ENCODE measurements at places on chromosomes 16 and 17.
A peak's percentile ranks its signal among the peaks of the same experiment; 100 is the strongest.

DNA sequence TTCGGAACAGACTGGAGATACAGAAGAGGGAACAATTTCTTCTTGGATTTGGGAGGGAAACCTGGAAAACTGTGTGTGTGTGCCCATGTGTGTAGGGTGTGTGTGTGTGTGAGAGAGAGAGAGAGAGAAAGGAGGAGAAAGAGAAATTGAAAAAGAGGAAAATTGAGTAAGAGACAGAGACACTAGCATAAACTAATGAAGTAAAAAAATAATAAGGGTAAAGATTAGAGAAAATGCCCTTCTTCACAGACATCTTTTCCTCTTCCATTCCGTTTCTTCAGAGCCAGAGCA, 13.9 kb upstream of the HOXB2 start:
- DNase-seq = no peak

- DNase-seq = no peak
Measured at GRCh38 chr16:53111078-53111791, 56.4 kb downstream of the CHD9 start.

GRCh38 chr16:85719605-85720301, 31.0 kb upstream of the GINS2 start:
- DNase-seq = no peak

DNA sequence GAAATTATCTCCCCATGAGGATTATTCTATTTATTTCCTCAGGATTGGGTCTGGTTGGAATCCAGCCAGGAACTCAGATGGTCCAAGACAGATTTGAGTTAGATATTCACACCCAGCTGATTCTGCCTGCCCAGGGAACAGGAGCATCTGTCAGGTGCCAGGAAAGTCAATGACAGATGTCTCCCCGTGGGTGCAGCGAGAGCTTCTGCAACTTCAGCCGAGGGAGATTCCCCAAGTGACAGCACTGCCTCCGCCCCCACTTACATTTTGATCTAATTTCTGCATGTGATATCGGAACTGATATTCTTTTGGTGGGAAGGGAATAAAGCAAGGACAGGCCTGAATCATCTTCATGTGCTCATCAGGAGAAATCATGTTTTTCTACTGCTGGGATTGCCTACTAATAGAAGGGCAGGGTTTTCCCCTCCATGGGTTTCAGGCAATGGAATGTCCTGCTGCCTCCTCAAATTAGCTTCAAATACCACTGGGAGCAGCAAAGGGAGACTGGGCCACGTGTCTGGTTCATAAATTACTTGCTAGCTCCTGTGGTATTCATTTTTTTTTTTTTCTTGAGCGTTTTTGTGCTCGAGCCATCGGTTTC, 15.7 kb upstream of the DHX8 start:
- no peak for DNase-seq

DNA sequence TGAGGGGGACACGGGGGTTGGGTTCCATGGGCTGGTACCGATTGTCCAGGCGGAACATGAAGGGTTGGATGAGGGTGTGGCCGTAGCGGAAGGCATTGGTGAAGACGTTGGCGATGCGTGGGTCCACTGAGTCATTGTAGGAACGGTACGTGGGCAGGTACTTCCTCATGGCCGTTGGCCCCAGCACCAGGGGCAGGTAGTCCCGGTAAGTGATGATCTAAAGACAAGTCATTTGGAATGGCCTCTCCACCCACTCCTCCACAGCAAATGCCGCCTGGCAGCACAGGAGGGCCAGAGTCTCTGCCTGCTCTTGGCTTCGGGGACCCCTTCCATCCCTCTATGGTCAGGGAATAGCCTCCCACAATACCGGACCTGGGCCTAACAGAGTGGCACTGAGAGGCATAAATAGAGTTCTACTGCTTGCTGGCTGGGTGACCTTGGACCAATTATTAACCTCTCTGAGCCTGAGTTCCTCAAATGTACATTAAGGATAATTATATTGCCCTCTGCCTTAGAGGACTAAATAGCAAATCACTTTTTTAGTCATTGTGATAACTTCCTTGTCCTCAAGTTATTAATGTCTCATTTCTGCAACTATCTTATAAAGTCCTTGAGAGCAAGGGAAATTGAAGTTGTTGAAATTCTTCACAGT, 7.2 kb downstream of the MPO start:
- no peak for DNase-seq

DNA sequence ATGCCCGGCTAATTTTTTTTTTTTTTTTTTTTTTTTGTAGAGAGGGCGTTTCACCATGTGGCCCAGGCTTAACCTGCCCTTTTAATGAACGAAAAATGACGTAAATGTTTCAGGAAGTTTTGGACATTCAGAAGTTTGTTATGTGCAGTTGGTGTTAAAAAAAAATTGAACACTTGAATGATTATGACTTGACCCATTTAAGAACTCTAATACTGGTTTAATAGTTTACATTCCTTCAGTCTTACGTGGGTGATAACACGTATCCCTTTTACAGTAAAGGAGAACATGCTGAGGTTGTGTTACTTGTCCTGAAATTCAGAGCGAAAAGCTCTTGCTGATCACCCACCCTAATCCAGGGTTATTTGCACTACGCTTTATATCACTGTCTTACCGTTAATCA, 1.7 kb downstream of the MLYCD start:
- no peak for DNase-seq

DNA sequence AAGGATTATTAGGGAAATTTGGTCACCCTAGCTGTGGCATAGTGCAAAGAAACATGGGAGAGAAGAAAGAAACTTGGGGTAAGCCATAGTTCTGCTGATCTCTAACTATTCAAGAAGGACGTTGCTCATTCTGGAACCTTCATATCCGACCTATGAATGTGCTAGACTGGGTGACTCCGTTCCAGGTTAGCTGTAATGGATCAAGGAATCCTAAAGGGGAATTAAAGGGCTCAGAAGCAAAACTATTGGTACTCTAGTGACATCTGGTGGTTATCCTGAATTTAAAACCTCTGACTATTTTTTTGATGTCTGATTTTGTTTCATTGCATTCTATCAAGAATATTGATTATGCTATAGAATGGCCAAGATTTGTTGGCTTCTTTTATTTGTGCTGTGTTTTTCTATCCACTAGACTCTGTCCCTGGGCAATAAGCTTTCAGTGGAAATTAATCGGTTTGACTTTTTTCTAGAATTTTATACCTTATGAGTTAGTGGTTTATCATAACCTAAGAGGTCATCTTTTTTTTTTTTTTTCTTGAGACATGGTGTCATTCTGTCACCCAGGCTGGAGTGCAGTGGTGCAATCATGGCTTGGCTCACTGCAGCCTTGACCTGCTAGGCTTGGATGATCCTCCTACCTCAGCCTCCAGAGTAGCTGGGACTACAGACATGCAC, 19.5 kb downstream of the PCTP start:
- DNase-seq = no peak

GRCh38 chr16:8670014-8670560, 4.3 kb upstream of the ABAT start:
- DNase-seq = no peak

DNA sequence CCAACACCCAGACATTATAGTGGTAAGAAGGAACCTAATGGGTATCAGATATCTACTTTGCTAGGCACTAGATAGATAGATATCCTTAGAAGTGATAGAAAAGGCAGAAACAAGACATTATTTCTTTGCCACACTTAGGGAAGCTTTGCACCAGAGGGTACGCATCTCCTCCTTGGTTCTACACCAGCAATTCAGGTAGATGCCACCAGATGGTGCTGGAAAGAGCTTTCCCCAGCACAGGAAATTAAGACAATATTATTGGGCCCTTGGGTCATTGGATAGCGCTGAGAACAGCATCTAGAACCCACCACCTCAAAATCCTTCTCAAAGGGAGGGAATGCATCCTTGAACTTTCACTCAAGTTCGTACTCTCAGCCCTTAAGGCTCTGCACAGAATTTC, 173.8 kb upstream of the CCL2 start:
- DNase-seq = no peak

DNA sequence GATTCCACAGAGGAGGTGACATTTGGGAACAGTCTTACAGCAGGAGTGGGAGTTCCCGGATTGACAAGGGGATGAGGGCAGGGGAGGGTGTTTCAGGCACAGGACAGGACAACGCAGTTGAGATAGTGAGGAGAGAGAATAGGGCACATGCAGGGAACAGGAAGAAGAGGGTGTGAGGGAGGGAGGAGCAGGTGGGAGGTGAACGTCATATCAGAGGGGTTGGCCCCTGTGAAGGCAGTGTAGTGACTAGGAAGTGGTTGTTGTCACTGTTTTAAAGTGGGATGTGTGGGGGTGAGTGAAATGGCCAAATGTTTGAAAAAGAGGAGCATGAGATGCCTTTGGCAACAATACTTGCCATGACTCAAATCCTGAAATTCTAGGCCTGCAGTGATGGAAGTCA, 12.2 kb downstream of the PRKCB start:
- DNase-seq = peak; percentile 48

DNA sequence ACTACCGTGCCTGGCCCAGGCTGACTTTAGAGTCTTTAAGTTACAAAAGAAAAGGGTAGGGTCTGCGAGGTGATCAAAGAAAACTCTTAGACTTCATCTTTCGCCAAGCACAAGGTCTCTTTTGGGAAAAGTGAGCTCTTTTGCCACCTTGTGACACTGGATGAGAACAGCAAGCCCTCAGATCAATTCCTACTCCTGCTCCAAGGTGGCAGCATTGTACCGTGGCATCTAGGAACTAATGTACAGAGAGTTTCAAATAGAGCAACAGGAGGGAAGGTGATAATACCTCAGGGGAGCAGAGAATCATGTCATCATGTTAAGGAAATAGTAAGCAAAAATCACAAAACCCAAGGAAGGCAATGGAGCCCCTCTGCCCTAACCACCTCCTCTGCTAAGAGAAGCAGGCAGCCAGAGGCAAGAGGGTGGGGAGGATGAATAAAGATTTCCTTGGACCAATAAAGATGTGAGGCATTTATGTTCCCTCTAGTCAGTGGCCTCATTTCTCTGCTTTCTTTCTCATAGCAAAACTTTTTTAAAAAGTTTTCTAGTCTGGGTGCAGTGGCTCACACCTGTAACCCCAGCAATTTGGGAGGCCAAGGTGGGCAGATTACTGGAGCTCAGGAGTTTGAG, 2.1 kb upstream of the C17orf78 start:
- peak; percentile 32 for DNase-seq

- no peak for DNase-seq
Measured at GRCh38 chr16:49704586-49705155, 151.2 kb downstream of the ZNF423 start.

DNA sequence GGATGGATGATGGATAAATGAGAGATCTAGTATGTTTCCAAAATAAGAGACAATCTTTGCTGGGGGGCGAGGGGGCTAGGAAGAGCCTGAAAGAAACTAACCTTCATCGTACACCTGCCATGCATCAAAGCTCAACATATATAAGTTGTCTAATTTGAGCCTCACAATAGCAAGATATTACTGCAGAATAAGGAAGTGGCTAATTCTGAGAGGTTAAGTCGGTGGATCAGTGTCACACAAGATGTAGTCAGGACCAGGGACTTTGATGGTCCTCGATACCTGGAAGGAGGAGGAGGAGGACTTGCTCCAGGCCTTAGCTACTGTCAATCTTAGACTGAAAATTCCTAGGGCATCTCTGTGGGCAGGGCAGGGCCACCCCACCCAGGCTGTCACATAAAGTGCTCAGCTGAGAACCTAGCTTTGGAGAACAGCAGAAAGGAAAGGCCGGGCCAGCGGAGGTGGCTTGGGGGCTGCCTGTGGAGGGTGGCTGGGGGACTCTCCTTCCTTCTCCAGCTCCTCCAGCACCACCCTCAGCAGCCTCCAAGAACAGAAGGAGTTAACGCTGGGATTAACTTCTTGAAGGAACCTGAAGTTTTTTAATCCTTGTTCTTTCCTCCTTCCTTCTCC, 460 bp upstream of the SLC13A2 start:
- DNase-seq = no peak

GRCh38 chr17:78748048-78748729, 33.9 kb downstream of the CYTH1 start:
- peak; percentile 36 for DNase-seq

- DNase-seq = no peak
Measured at GRCh38 chr16:2009164-2009711, 383 bp downstream of the ZNF598 start.

DNA sequence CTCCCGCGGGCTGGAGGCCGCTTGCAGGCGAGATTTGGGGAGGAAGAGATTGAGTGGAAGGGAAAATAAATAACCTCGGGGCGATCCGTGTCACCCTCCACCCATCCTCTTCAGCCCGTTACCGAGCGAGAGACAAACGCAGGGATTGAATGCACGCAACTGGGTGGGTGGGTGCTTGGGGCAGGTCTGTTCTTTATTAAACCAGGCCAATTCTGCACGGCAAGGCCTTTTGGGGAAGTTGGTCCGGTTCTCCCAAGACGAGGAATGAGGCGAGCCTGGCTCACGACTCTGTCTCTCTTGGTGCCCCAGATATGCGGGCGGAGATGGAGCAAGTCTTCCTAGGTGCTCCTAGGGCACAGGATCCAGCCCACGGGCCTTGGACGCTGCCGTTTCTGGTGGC, 396 bp upstream of the HOXB7 start:
- no peak for DNase-seq

DNA sequence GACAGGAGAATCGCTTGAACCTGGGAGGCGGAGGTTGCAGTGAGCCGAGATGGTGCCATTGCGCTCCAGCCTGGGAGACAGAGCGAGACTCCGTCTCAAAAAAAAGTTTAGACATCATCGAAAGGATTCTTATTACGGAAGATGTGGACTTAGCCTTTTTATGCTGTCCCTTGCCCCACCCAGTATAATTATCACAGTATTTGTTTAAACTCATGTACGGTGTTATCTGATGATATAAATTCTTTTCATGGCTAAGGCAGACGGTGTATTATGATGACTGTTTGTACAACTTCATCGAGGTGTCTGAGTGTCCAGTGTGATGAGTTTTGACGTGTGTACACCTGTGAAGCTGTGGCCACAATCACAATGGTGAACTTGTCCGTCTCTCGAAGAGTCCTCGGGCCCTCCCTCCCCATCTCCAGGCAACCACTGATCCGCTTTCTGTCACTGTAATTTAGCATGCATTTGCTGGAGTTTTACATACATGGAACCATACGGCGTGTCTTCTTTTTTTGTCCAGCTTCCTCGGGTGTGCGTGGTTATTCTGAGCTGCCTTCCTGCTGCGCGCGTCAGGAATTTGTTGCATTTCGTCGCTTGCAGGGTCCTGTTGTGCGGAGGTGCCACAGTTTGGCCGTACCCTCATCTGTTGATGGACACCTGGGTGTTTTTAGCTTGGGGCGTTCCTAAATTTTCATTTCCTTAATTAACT, 26.2 kb downstream of the BAIAP2 start:
- DNase-seq = no peak

DNA sequence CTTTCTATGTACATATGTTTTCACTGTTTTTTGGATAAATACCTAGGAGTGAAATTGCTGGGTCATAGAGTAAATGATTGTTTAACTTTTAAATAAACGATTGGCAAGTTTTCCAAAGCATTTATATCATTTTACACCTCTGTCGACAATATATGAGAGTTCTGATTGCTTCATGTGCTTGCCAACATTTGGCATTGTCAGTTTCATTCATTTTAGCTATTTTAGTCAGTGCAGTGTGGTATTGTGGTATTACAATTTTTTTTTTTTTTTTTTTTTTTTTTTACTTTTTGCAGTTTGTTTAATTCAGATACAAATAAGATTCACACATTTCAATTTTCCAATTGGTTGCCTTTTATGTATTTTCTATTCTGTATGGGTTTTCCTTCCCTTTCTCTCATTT, 26.0 kb downstream of the TADA2A start:
- no peak for DNase-seq

GRCh38 chr16:22161999-22162655, at the start of gene SDR42E2:
TSS of gene SDR42E2 (plus strand) at chr16:22162506. CDS start at chr16:22165583, 3,077 bp downstream.
- DNase-seq = no peak

- no peak for DNase-seq
Measured at GRCh38 chr16:53672461-53672860, 31.2 kb downstream of the RPGRIP1L start.
